Activated naive CD4-positive, alpha-beta T cell (primary cell): ENCODE measurements at places on chromosomes 11 and 22.

DNA sequence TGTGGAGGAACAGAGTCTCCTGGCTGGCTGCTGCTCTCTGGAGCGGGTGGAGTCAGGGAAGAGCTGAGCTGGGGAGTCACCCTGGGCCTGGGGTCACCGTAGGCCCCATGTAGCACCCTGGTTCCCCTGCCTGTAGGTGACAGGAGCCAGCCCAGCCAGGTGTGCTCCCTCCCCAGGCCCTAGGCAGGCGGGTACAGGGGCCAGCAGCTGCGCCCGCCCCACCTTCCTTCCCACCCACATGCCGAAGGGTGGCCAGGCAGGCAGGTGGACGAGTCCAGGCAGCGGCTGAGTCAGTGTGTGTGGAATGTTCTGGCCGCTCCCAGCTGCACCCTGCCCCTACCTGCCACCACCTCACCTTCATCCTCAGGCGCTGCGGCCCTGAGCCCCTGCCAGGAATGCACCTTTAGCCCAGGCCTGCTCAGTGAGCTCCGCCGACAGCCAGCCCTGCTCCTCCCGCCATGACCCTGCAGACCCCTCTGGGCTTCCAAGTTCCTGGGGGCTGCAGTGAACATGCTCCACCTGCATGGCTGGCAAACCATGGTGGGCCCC lies 654 bp upstream of the SYT8 start:
- DNase-seq = no peak

GRCh38 chr11:35911013-35911412 lies 32.8 kb upstream of the LDLRAD3 start:
- no peak for DNase-seq

DNA sequence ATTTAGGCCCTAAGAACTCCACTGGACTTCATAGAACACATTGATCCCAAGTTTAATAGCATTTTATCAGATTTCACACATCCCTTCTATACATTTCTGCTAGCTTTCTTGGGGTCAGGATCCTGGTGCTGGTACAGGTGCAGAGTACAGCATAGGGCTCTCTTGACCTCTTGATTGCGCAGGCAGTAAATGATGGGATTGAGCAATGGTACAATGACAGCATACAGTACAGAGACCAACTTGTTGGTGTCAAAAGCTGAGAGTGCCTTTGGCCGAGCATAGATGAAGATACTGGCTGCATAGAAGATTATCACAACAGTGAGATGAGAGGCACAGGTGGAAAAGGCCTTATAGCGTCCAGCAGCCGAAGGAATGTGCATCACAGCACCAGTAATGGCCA lies 4.8 kb downstream of the OR6A2 start:
- no peak for DNase-seq

DNA sequence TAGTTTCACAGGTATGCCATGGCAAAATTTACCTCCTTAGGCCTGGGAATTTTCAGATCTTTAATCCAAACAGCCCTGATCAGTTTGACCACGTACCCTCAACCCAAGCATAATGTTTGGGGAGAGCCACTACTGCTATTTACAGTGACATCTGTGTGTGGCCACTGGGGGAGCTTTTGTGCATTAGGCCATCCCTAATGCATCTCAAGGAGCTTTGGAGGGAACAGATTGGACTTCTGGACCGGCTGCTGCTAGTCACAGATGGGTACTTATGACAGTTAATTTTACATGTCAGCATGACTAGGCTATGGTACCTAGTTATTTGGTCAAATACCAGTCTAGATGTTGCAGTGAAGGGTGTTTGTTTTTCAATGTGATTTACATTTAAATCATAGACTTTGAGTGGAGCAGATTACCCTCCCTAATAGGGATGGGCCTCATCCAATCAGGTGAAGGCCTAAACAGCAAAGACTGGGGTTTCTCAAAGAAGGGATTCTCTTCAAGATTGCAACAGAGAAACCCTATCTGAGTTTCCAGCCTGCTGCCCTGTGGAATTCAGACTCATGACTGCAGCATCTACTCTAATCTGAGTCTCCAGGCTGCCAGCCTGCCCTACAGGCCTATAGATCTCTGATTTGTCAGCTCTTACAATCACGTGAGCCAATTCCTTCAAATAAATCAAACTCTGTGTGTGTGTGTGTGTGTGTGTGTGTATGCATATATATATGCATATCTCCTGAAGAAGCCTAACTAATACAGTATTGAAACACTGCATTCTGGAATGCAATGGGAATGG lies 38.0 kb upstream of the GALNT18 start:
- DNase-seq = no peak

GRCh38 chr11:82194521-82194920 lies 539.1 kb downstream of the FAM181B start:
- DNase-seq = no peak
